ENCODE measurements at places on chromosomes 1 and 21.

- H3K4me1 ChIP-seq: peaks cover 8% of the 10 kb centered on the region
- no peak overlapping the region for H3K4me3 ChIP-seq
- H3K36me3 ChIP-seq: no peaks in the 10 kb centered on the region
- H3K27ac ChIP-seq: no peak overlapping the region
Observed at GRCh38 chr1:150895618-150896017, 8.7 kb downstream of the CTXND2 start.

DNA sequence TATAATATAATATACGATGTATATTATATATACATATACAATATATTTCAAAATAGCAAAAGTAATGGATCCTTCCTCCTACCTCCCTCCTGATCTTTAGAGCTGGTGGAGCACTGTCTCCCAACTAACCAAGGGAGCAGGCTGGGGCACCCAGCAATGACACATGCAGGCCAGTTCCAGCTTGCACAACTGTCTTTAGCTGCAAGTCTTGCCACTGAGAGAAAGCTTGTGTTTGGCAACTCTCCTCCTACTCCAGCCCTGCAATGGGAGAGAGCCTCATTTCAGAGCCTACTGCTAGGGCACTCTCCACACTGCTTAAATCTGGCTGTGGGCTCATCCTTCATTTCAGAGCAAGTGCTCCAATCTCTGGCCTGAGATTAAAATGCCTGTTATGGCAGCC is 469.8 kb upstream of the OLFM3 start:
- no peak overlapping the region for H3K4me3 ChIP-seq
- H3K27me3 ChIP-seq: no peaks in the 10 kb centered on the region
- DNase-seq: no peak
- H3K4me1 ChIP-seq: no peaks in the 10 kb centered on the region

GRCh38 chr1:94463765-94464330 is 45.7 kb downstream of the ABCD3 start:
- peaks cover 6% of the 10 kb centered on the region for H3K36me3 ChIP-seq
- H3K4me3 ChIP-seq: no peak overlapping the region
- H3K27me3 ChIP-seq: no peaks in the 10 kb centered on the region
- DNase-seq: peak; percentile 76

DNA sequence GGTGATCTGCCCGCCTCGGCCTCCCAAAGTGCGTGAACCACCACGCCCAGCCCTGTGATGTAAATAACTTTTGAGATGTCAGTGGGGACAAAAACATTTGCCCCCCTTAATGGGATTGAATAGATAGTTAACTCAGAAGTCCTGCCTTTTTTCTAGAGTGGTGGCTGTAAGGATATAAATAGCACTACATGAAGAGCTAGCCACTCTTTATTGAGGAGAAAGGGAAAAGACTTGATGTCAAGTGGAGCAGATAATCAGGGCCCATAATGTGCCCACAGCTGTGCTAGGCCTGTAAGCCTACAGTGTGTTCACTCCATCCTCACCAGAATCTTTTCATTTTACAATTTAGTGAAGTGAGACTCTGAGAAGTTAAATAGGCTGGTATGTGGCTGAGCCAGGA is 3.6 kb downstream of the GIPC2 start:
- no peak for DNase-seq
- H3K36me3 ChIP-seq: no peaks in the 10 kb centered on the region
- peaks cover 36% of the 10 kb centered on the region for H3K27me3 ChIP-seq
- H3K27ac ChIP-seq: no peak overlapping the region

DNA sequence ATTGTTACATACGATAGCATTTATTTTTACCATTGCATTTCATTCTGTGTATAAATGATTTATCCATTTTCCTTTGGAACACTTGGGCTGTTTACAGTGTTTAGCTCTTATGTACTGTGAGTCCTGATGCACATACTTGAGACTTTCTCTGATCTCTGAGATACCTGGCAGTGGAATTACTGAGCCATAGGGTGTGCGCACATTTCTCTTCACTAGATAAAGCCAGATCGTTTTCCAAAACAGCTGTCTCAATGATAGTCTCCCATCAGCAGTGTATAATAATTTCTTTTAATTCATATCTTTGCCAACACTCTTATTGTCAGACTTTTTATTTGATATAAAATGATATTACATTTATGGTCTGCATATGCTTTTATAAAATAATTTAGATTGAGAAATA is 66.2 kb downstream of the VPS13D start:
- no peak overlapping the region for H3K4me3 ChIP-seq
- peak overlapping the region; percentile 49 for H3K27ac ChIP-seq
- H3K36me3 ChIP-seq: peaks cover 47% of the 10 kb centered on the region
- H3K4me1 ChIP-seq: peaks cover 26% of the 10 kb centered on the region
- no peaks in the 10 kb centered on the region for H3K27me3 ChIP-seq

DNA sequence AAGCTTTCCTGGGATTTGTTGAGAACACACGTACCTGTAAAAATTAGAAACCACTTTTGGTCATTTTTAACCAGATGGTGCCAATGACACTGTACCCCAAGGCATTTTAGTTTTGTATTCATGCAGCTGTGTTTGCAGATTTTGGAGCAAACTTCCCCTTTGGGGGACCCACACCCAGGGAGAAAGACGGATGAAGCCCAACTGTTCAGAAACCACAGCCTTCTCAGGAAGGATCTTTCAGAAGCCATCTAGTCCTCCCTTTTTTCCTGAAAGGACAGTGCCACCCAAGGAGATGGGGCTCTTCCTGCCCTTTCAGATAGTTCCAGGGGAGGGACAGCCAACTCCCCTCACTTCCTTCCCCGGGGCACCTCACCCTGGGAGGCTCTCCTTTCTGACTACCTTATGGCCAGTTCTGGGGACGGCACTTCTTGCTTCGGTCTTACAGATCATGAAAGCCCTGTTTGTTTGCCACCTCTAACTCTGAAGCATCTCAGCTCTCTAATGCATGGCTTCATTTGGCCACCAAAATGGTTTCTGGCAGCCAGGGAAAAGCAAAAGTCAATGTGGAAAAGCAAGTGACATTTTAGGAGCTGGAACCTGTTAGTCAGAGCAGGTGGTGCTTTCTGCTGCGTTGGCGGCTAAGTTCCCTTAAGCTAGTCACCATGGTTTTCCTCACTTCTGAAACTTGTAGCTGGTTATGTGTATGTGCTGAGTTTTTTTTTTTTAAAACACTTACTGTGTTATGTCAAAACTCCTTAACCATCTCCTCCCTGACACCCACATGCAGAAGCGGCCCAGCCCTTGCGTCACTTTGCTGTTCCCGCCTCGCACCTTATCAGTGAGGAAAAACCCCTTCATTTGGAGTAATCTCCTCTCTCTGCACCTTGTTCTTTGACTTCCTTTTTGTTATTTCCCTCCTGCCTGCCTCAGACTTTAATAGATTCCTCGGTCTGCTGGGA is 10.1 kb downstream of the TMCC2 start:
- peaks cover 18% of the 10 kb centered on the region for H3K36me3 ChIP-seq
- peak; percentile 68 for DNase-seq
- no peaks in the 10 kb centered on the region for H3K27me3 ChIP-seq
- peaks cover 51% of the 10 kb centered on the region for H3K4me1 ChIP-seq
- peak overlapping the region; percentile 75 for H3K4me3 ChIP-seq
- H3K27ac ChIP-seq: peak overlapping the region; percentile 97

- no peaks in the 10 kb centered on the region for H3K4me1 ChIP-seq
- no peaks in the 10 kb centered on the region for H3K36me3 ChIP-seq
- H3K4me3 ChIP-seq: no peak overlapping the region
- peaks cover 4% of the 10 kb centered on the region for H3K27me3 ChIP-seq
- H3K27ac ChIP-seq: no peak overlapping the region
- no peak for DNase-seq
Observed at GRCh38 chr1:184244962-184245361, 141.9 kb upstream of the C1orf21 start.

DNA sequence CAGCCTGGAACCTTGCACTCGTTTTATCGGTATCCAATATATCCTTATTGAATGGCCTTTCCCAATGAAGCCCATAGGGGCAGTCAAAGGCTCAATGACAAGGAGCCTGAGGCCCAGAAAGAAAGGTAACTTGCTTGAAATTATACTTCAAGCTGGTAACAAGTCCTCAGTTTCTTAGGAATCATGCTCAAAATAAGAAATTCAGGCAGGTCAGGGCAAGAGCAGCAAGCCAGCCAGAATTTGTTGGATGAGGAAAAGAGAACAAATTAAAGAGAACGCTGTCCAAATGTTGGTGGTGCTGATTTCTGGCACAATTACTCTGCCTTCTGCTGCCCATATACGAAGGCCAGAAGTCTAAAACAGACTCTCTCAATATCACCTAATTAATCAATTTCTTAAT is 77.6 kb downstream of the DDX20 start:
- no peak overlapping the region for H3K27ac ChIP-seq
- no peaks in the 10 kb centered on the region for H3K36me3 ChIP-seq
- DNase-seq: no peak
- peaks cover 5% of the 10 kb centered on the region for H3K27me3 ChIP-seq

- H3K27me3 ChIP-seq: peaks cover 4% of the 10 kb centered on the region
- no peak for DNase-seq
- H3K27ac ChIP-seq: no peak overlapping the region
- no peak overlapping the region for H3K4me3 ChIP-seq
- no peaks in the 10 kb centered on the region for H3K4me1 ChIP-seq
Observed at GRCh38 chr1:68213843-68214242, 18.5 kb downstream of the WLS start.

- H3K4me3 ChIP-seq: no peak overlapping the region
- no peaks in the 10 kb centered on the region for H3K4me1 ChIP-seq
- H3K27me3 ChIP-seq: no peaks in the 10 kb centered on the region
- DNase-seq: no peak
- peaks cover 19% of the 10 kb centered on the region for H3K36me3 ChIP-seq
Observed at GRCh38 chr1:27299385-27300271, 22.3 kb upstream of the TMEM222 start.

- H3K27ac ChIP-seq: no peak overlapping the region
- H3K4me3 ChIP-seq: no peak overlapping the region
- peaks cover 7% of the 10 kb centered on the region for H3K4me1 ChIP-seq
- DNase-seq: no peak
Observed at GRCh38 chr21:33441489-33442477, 38.0 kb downstream of the TMEM50B start.

DNA sequence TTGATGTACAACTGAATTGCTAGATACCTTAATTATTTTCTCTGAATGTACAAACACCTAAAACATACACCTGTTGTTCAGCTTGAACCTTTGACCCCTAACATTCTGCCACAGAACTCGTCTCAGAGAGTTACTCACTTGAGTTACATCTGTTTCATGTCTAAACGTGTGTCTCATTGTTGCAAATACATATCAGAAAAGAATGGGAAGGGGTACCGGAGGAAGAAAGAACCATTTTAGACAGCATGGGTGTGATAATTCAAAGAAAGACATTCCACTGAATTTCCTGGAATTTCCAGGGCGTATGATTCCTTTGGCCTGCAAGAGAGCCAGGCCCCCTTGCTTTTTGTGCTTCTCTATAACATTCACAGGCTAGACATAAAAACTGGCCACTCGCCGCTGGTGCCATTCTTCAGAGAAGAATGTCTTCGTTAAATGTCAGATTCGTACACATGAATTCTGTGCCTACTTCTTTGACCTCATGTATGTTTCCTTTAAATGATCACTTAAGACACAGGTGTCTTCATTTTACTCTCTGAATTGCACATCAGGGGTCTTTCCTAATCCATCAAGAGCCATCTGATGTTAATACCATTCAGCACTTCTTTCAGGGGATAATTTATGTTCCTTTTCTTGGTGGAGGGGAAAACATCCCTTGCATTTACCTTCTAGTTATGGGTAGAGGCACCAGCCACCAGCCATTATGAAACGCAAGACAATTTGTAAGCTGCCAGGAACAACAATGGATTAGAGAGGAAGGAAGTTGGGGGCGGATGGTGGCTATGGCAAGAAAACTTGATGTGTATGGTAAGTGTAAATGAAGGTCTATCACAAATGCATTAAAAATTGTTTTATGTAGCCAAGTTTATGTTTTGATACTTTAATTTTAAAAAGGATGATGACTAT is 12.7 kb downstream of the ATF3 start:
- peaks cover 44% of the 10 kb centered on the region for H3K36me3 ChIP-seq
- peaks cover 13% of the 10 kb centered on the region for H3K4me1 ChIP-seq
- no peak overlapping the region for H3K27ac ChIP-seq
